ENCODE measurements at places on chromosomes 7 and 10. TPM values are rescaled to one million over a fixed set of nuclear protein-coding genes. Genes with fewer than 3 reads are reported as not detected.
A peak's percentile ranks its signal among the peaks of the same experiment; 100 is the strongest.

DNA sequence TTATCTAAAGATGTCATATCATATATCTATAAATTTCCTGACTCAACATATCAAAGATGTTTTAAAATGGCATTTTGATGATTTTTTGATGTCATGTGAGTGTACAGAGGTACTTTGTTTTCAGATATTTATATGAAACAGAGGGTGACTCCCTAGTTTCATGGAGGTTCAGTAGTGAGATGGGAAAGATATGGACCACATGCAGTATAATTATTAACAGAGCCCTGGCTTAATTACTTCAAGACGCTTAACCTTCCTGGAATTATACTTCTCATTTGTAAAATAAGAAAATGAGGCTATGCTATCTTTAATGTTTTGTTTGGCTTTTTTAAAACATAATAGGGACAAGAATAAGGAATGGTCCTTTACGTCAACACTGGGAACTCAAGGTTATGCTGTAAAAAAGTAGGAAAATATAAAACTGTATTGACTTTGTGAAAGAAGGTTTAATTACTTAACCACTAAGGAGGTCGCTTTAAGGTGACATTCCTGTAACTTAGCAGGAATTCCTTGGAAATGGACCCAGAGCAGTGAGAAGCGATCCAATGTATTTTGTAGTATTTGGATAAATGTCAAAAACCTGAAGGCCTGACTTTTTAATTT, 821.0 kb upstream of the IGFBP3 start:
- no peak for DNase-seq

- DNase-seq = no peak
Observed at GRCh38 chr10:49104323-49104722, 11.0 kb downstream of the VSTM4 start.

DNA sequence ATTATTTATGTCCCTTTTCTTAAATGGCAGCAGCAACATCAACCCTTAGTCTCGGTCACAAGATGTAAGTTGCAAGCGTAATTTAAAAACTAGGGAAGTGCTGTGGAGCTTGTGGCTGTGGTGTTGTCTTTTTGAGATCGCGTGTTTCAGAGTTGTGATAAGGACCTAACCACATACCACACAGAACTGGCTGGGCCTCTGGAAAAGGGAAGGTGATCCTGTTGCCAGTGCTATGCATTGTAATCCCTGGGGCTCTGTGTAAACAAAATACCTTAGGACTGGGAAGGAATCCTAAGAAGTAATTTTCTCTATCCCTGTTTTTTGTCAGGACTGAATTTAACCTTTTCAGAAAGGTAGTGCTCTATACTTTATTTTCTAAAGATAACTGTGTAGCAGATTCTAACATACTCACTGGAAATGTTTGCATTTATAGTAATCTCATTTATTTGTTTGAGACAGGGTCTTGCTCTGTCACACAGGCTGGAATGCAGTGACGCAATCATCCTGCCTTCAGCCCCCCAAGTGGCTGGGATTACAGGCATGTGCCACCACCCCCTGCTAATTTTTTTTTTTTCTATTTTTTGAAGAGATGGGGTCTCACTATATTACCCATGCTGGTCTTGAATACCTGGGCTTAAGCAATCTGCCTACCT, 60.4 kb downstream of the INPP5F start:
- peak; percentile 17 for DNase-seq

DNA sequence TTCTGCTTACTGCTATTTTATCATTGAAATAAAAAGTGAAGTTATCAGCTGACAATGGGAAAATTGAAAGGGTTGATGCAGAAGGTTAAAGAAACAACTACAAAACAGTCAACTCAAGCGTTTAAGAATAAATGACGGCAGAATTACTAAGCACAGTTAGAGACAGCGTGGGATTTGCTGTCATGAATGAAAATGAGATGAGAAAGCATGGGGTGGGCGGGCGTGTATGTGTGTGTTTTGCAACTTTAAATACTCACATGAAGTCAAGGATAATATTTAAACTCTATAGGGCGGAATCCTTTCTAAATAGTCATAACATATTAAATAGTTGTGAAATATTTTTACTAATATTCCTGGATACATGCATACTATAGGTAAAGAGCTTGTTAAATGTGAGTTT, 450.8 kb downstream of the ETV1 start:
- no peak for DNase-seq

DNA sequence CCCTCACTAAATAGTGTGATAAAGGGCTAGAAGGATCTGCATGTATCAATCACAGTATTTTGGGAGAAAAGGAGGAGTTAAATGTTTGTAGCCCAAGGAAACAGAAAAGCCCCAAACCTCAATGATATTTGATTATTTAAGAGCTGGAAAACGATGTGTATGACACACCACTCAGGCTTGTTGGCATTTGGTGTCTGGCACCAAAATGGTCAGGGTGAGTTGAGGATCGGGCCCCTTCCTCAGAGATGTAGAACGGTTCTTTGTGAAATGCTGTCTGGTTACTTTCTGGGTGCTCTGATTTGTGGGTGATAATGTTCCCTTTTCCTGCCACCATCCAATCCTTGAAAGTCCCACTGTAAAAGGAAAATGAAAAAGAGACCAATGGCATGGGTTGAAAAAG, 113.7 kb downstream of the CCDC3 start:
- no peak for DNase-seq

- no peak for DNase-seq
Observed at GRCh38 chr10:47071891-47072290, 160.7 kb downstream of the PTPN20 start.

DNA sequence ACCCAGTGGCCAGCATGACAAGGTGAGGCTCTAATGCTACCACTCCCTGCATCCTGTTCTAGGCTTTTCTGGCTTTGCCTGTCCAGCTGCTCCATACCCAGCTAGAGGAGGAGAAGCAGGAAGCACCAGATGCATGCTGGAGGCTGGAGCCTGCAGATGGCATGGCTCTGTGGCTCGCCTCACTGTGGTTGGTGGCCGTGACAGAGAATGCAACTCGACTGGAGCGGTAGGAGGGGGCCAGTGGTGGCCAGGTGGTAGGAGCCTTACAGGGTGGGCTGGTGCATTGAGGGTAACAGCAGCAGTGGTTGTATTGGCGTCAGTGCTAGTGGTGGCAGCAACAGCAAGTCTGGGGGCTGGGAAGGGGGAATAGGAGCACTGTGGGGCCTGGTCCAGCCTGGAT, 128.6 kb downstream of the ZNF248 start:
- no peak for DNase-seq

GRCh38 chr7:40987571-40987970, 715.3 kb downstream of the INHBA start:
- DNase-seq = no peak

- DNase-seq = no peak
Observed at GRCh38 chr10:68869623-68870022, 31.5 kb upstream of the DDX50 start.

- no peak for DNase-seq
Observed at GRCh38 chr7:50762337-50762736, 20.4 kb downstream of the GRB10 start.

- peak; percentile 50 for DNase-seq
Observed at GRCh38 chr7:16695621-16696237, 49.7 kb downstream of the BZW2 start.

GRCh38 chr7:95921543-95921942, 149.2 kb downstream of the DYNC1I1 start:
- DNase-seq = no peak

Gene CLRN3
- 40.8 TPM for total RNA-seq

Gene GHRHR
- total RNA-seq = 12.3 TPM

Gene FBH1
- 101 TPM for total RNA-seq
